Mesothelial cell of epicardium (in vitro differentiated cells): ENCODE measurements at places on chromosomes 2 and 18. TPM values are rescaled to one million over a fixed set of nuclear protein-coding genes. Genes with fewer than 3 reads are reported as not detected.

GRCh38 chr18:34760444-34760843 lies 50.3 kb downstream of the DTNA start:
- no peak for DNase-seq

GRCh38 chr2:151422917-151423439 lies 13.3 kb downstream of the RIF1 start:
- no peak for DNase-seq

Gene ZNF2
- 5.9 to 6.2 TPM (median 6.2 TPM) in 3 replicates for total RNA-seq

Gene CHRNA1
- 0.16 TPM in 1 of 3 replicates, not detected in the others for total RNA-seq

Gene YES1
- total RNA-seq, result 46.5 to 53.1 TPM (median 47.5 TPM) in 3 replicates

GRCh38 chr2:127217470-127218325 lies 2.4 kb downstream of the CYP27C1 start:
- DNase-seq, result no peak

GRCh38 chr2:214674278-214674677 lies 135.2 kb downstream of the BARD1 start:
- DNase-seq, result no peak

- DNase-seq, result no peak
Measured at GRCh38 chr18:64785686-64786085, 636.8 kb upstream of the LINC00305 start.

DNA sequence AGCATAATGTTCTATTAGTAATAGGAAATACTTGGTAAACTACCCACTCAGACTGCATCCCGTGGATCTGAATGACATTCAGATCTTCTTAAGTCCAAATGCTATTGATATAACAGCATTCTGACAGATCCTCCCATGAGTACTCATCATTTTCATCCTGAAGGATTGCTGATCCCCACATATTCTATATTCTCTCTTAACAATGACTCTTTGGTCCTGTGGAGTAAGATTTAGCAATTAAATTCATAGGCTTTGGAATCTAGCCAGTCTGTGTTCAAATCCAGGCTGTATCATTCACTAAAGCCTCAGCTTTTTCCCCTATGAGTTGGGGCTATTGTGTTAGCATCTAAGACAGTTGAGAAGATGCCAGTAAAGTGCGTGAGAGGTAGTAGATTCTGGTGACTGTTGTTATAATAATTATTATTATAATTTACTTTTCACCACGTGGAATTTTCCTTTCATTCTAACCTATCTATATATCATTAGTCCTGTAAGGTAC lies 591.3 kb upstream of the SYT4 start:
- no peak for DNase-seq
